A549 treated with DMSO at 1 μM for 4 hours (cell line): ENCODE measurements at places on chromosomes 3 and 15. TPM values are rescaled to one million over a fixed set of nuclear protein-coding genes. Genes with fewer than 3 reads are reported as not detected.

Gene FRMD5
- total RNA-seq, result 3.9 to 5.6 TPM (median 4.2 TPM) in 5 replicates

Gene ADGRG7
- not detected in 5 replicates for total RNA-seq

Gene DLL4
- total RNA-seq, result 0.40 to 0.63 TPM (median 0.51 TPM) in 5 replicates

Gene CCR8
- total RNA-seq, result not detected in 5 replicates

Gene TUSC7
- not detected in 5 replicates for total RNA-seq

Gene VILL
- 0.10 to 0.27 TPM (median 0.15 TPM) in 4 of 5 replicates, not detected in the other for total RNA-seq

Gene PLSCR5
- total RNA-seq, result not detected in 5 replicates

Gene GOLGA8H
- 1.9 to 2.9 TPM (median 2.6 TPM) in 5 replicates for total RNA-seq

Gene AMOTL2
- total RNA-seq, result 43.8 to 45.0 TPM (median 44.7 TPM) in 5 replicates

Gene CCR2
- not detected in 5 replicates for total RNA-seq
